Peyer's patch (tissue), 4 donors: ENCODE measurements at places on chromosomes 4 and X. TPM values are rescaled to one million over a fixed set of nuclear protein-coding genes. Genes with fewer than 3 reads are reported as not detected.

The HSFX2 gene
- 2.0 TPM for total RNA-seq

GRCh38 chr4:24570172-24570571 is 14.2 kb downstream of the DHX15 start:
- no peak for DNase-seq

The TRAM1L1 gene
- 0.35 TPM for total RNA-seq

The RADX gene
- 1.2 TPM for total RNA-seq

- DNase-seq = peak; percentile 54
These were observed 1578.3 kb upstream of the TENM3 start for GRCh38 chr4:180664766-180665368.

DNA sequence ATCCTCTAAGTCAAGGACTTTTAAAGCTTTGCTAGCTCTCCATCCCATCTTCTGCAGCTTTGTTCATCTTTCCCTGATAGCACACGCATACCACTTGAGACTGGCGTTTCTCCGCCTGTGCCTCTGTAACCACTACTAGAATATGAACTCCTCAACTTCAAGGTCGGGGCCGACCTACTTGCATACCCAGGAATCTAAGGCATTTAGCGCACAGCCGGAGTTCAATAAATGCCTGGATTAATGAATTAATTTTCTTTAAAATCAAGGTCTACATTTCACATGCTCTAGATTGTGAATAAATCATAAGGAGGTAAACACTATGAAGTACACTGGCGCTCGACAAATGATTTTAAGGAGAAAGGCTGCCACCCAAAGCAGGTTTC is 89.3 kb downstream of the HNRNPD start:
- DNase-seq = no peak

GRCh38 chrX:129939986-129940385 is 34.0 kb downstream of the UTP14A start:
- no peak for DNase-seq

DNA sequence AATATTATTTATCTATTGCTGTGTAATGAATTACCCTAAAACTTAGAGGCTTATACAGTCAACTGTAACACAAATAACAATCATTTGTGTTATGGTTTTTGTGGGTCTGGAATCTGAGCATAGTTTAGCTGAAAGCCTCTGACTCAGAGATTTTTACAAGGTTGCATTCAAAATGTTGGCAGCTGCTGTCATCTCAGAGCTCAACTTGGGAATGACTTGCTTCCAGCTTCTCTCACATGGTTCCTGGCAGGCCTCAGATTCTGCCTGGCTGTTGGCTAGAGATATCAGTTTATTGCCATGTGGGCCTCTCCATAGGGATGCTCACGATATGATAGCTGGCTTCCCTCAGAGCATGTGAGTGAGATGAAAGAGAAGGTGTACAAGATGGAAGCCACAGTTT is 70.2 kb upstream of the BRWD3 start:
- DNase-seq = no peak

DNA sequence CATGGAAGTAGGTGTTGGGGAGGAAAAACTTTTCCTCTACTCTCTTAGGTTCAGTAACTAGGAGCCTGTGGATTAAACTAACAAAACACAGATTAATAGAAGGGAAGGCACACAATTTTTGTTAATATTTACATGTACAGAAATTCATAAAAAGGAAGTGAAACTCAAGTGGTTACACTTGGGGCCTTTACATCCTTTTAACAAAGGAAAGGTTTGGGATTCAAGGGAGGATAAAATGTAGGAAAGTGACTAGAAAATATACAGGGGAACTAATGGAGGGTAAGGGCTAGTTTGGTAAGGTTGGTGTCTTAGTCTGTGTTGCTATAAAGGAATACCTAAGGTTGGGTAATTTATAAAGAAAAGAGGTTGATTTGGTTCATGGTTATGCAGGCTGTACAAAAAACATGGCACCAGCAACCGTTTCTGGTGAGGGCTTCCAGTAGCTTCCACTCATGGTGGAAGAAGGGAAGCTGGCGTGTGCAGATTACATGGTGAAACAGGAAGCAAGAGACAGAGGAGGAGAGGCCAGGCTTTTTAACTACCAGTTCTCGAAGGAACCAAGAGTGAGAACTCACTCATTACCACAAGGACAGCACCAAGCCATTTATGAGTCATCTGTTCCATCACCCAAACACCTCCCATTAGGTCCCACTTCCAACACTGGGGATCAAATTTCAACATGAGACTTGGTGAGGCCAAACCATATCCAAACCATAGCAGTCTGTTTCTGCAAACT is 124.4 kb downstream of the CHRDL1 start:
- no peak for DNase-seq

DNA sequence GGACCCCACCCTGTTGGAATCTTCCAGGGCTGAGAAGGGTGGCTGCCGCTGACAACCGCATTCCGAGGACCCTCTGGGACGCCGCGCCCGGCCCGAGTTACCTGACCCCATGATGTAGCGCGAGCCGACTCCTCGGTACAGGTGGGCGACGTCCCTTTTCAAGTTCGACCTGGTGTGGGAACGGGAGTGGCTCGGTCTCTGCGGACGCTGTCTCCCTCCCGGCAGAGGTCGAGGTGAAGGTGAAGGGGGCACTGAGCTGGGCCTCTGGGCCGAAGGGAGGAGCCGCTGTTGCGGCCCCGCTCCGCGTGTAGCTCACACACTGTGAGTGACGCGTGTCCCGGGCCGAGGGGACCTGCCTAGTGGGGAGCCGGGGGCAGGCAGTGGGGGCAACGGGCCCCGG is 4.5 kb downstream of the GTPBP6 start:
- DNase-seq = no peak

The HNRNPH2 gene
- 29.4 TPM for total RNA-seq

GRCh38 chrX:1306909-1307625 is 29.5 kb upstream of the IL3RA start:
- DNase-seq = no peak

- DNase-seq = no peak
These were observed 65.7 kb upstream of the STX18 start for GRCh38 chr4:4607336-4608213.

GRCh38 chr4:113540859-113541258 is 220.7 kb downstream of the CAMK2D start:
- no peak for DNase-seq

DNA sequence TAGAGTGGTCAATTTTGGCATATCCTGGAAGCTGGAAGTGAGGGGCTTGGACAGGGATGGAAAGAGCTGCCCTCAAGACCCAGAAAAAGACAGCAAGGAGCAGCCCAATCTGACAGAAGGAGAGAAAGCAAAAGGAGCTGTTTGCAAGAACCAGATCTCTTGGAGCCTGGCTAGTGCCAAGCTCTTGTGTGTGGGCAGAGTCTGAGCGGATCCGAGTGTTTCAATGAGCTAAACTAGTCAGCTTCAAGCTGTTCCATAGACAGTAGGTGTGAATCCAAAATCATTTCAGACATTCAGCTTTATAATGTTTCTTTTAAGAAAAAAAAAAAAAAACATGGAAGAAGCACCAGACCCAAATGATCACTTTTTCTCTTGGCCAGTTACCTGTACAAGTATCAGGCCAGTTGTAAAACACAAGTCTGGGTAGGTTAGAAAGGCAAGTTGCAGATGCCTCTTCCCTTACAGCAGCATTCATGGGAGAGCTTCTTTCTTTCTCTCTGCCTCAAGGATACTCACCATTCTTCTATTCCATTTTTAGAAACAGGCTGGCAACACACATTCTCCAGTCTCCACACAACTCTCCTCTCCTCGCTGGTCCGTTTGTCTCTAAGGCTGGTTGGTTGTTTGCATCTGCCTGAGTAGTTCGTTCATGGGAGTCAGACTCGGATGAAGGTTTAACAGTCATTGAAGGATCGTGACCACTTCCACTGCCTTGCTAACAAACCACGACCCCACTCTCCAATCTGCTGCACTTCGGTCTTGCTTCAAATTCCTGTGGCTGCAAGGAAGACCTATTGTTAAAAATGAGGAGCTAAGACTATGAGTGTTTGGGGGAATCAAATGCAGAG is 105.2 kb upstream of the GATB start:
- DNase-seq = no peak

The MAGEE2 gene
- total RNA-seq = not detected

DNA sequence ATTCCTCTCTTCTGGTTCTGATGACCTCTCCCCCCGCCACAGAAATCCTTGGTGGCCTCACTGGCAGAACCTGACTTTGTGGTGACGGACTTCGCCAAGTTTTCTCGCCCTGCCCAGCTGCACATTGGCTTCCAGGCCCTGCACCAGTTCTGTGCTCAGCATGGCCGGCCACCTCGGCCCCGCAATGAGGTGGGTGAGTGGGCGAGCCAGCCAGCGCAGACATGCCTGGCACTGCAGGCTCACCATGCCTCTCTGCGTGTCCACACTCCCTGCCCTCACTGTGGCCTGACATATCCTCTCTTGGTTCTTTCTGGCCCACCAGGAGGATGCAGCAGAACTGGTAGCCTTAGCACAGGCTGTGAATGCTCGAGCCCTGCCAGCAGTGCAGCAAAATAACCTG is 8.7 kb downstream of the UBA1 start:
- DNase-seq = no peak

- no peak for DNase-seq
These were observed 76.2 kb downstream of the LNX1 start for GRCh38 chr4:53515076-53515475.

DNA sequence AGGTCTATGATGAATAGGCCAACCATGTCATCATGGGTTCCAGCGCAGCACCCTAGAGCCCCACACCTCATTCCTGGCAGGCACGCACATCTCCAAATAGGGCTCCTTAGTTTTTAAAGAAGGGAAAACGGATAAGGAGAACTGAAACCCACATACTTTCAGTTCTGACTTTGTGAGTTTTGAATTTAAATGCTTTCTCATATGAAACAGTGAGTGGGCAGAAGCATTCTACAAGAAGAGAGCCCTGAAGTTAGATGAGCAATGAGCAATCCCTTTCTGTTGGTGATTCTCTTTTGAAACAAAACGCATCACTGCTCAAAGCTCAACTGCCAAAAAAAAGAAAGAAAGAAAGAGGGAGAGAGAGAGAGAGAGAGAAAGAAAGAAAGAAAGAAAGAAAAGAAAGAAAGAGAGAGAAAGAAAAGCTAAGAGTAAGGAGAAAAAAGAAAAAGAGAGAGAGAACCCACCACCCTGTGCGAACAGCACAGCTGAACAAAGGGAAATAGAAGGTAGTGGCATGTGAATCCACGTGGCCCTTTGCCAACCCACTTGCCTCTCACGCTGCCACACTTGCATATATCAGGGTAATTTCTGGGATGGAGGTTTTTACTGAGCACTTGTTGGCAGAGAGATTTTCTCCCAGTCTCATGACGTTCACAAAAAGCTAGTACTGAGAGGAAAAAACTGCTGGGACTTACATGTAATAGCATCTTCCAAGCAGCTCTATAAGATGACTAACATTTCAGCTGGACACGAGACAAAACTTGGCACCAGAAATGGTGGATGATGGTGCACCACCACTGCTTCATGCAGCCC is 31.0 kb downstream of the TMSB4X start:
- peak; percentile 64 for DNase-seq

DNA sequence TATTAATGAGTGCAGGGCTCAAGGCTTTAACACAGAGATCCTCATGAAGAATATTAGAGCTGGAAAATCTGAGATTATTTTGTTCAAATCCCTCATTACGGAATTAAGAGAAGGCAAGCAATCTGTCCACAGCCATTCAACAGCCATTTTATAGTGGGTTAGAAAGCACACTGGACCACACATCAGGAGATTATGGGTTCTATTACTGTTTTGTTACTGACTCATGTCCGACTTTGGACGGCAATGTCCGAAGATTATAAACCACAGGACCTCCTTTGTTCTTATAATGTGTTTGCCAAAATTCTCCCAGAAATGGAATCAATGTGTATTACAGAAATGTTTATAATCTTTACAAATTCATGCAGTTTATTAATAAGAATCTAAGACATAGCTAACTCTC is 8.1 kb downstream of the LAMTOR3 start:
- no peak for DNase-seq

The F8A3 gene
- 13.3 TPM for total RNA-seq

GRCh38 chr4:26431461-26432180 is 58.7 kb downstream of the CCKAR start:
- no peak for DNase-seq

DNA sequence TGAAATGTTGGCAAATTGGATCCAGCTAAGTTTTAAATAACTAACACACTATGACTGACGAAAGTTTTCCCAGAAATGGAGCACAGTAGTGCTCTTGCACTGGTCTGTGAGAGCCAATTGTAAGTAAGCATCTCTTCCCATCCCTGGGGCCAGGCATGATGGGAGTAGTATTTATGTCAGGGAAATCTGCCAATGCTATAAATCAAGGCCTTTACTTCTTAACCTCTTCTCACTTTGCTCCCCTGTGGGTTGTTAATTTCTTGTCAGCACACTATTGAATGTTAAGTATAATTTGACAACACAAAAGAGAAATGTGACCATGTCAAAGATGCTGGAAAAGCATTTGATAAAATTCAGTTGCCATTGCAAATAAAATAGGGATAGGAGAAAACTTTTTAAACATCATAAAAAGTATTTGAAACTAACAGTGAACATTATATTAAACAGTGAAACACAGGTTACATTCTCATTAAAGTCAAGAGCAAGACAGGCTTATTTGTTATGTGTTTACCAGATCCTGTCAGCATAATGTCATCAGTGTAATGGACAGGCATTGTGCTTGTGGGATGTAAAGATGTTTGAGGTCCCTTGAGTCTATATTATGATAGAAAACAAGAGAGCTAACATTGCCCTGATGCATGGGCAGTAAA is 5.0 kb downstream of the F8A1 start:
- DNase-seq = no peak

The INTU gene
- total RNA-seq = 2.3 TPM

- no peak for DNase-seq
These were observed 69.0 kb upstream of the SPANXN1 start for GRCh38 chrX:145178268-145178667.

DNA sequence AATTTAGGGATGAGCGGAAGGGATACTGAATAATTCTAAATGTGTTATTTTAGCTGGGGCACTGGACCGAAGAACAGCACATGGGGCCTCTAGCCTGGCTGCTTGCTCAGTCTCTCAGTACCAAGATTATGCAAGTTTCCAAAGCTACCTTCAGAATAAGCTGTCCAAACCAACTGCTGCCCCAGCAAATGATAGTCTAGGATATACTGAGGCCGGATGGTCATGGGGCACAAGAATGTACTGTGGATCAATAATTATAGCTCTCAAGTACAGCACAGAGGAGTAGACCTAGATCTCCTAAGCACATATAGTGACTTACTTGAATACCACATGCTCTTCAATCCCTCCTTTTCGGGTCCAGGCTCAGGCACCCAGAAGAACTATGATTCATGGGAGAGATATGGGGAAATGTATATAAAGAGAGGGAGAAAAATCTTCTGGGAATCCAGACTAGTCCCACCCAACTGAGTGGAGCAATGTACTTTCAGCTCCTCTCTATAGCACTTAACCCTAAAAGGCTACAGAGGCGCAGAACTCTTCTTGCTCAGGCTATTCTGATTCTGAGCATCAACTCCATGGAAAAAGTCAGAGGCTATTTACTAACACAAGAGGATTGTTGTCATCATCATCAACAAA is 160.3 kb upstream of the GPC4 start:
- DNase-seq = no peak

GRCh38 chr4:38949411-38950051 is 81.9 kb downstream of the FAM114A1 start:
- DNase-seq = no peak

DNA sequence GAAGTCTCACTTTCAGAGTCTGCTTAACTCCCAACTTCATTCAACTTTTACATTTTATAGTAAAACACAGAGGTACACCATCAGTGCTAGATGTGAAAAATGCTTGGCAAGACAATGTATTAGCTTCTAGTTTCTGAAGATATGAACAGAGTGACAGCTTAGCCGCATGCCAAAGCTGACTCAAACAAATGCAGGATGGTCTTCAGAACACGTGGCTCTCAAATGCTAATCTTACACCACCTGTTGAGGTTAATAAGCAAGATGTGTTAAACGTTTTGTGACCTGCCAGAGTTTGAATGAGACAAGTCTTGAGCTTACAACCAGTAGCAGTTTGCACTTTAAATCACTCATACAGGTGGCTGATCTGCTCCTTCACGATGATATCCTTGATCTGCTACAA is 18.9 kb upstream of the GPM6B start:
- no peak for DNase-seq
